Stomach (tissue), 19 donors: ENCODE measurements at places on chromosomes 2 and 18. TPM values are rescaled to one million over a fixed set of nuclear protein-coding genes. Genes with fewer than 3 reads are reported as not detected.

- DNase-seq, result no peak
These were observed 15.9 kb upstream of the GREB1 start for GRCh38 chr2:11517906-11518305.

GRCh38 chr2:45412754-45413379, 198.2 kb downstream of the SRBD1 start:
- no peak for DNase-seq

DNA sequence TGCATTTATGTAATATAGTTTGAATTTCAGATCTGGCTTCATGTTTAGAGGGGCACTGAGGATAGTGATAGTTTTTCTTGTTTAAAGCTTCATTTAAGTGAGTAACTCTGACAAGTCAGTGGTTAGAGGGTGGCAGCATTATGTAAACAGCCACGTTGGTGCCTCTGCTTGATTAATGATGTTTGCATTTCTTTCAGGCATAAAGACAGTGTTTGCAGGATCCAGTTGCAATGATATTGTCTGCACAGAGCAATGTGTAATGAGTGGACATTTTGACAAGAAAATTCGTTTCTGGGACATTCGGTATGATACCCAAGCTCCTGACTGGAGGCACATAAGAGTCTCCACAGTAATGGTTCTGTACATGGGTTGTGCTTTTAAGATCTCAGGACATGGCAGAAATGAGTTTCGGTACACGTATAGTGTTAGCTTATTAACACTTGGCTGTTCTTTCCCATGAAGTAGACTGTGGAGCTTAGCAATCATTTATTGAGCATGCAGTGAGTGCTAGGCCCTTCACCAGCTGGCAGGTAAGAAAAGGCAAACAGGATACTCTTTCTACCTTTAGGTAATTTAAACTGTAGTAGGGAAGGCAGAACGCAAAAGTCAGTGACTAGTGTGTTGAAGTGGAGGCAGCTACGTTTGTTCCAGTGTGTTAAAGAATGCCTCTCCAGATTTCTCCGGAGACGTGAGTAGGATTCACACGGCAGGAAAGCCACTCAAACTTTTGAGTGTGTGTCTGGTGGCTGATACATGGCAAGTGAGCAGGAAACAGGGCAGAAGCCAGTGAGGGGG, 17.4 kb upstream of the SAG start:
- no peak for DNase-seq

- DNase-seq, result no peak
These were observed 64.9 kb upstream of the TANK start for GRCh38 chr2:161095314-161095713.

DNA sequence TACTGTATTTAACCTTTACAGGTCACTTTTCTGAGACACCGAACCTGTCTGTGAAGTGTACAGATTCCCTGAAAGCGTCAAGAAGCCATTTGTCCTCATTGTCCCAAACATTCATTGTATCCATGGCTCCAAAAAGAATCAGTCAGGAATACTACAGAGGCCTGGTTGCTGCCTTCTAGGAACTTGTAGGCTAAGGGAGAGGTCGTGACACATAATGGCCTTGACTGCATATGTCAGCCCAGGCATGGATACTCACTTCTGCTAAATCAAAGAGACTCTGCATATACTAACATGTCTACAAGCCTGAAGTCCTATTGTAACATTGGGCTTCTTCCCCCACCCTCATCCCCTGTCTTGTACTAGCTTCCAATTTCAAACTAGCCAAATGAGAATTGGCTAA, 40.2 kb downstream of the ONECUT2 start:
- no peak for DNase-seq

DNA sequence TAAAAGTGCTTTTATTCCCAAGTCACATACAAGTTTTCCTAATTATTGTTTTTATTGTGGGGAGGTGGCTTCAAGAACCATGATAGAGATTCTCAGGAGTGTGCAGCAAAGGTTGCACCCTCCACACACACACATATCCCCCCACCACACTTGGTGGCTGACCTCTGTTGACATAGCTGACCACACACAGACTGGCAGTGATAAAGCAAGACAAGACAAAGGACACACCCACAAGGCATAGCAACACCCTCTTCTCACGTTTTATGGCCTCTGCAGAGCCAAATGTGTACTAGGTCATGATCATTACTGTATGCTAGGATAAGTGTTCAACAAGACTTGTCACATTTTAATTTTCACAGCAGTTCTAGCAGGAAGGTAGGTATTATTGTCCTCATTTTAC, 143.0 kb upstream of the EPC2 start:
- DNase-seq, result no peak

DNA sequence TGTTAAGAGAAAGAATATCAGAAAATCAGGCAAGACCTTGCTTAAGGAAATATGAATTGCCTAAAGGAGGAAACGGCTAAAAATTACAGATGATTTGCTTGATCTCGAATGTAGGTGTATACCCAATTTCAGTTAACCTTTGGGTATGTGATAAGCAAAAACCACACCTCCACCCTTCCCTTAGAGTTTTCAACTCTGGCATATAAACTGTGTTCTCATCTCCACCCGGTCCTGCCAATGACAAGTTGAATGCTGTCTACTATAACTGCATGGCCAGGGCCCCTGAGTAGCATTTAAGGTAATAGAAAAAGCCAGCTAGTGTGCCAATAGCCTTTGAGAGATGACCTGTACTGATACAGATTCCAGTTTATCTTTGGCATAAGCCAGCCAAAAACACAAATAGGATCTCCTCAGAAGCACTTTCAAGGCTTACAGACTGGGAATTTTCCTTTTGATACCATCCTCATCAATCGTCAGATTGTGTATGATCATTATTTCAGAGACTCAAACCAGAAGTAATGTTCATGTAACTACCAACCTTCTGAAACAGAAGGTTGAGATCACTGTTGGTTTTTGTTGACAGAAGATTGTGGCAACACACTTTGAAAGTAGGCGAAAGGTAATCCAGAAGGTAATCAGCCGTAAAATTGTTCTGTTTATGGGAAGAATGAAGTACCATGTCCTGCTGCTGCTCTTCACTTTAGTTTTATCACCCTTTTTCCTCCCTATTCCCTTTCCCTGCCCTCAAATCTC, 163.1 kb downstream of the GFPT1 start:
- DNase-seq, result no peak

DNA sequence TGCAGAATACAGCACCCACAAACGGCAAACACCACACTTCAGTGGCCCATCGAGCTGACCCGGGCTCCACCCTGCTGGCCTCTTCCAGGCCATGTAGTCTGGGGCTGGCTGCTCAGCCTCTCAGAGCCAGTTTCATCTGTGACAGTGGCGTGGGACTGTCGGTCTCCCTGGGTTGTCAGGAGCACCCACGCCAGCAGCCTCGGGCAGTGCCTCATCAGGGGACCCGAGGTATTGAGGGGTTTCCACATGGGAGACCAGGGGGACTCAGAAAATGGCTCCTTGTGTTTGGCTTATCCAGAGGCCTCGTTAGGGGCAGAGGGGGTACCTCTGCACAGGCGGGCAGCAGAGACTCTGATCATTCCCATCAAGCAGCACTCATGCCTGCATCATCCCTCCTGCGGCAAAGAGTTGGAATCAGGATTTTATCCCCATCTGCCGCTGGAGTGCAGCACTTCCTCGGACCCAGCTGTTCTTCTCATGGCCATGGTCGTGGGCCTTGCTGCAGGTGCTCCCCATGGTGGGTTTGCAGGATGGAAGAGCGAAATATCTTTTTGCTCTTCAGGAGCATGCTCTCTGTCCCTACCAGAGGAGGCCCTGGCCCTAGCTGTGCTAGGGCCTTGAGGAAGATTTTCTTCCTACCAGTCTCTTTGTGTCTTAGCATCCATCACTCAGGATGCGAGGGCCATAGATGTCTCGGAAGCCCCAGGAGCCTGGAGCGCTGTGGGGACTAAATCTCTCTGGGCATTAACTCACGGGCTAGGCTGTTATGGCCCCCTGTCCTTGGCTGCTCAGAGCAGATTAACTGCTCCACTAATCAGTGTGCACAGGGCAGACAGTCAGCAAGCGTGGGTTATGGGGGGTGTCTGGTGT, 100.8 kb downstream of the CLIP4 start:
- DNase-seq, result no peak

DNA sequence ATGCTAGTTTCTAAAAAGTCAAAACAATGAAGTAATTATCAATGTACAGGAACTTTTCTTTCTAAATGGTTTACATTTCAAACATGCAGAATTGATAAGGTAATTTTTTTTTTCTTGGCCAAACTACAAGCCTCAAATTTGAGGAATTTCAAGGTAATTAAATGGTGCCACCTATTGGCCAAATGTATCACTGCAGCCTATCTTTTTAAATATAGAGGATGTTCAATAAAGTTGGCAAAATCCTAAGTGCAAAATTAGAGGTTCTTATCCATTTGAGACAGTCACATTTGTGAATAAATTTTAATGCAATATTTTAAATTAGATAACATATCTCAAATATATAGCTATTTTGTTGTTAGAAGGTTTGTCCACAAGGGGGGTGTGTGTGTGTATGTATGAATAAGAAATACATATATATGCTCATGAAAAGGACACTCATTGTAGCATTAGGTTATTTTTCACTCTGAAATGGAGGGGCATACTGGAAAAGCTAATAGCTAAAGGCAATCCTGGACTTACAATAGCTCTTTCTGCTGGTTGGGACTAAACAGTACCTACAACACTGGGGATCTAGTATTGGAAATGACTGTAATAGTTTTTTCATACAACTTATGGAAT, 26.2 kb downstream of the MMADHC start:
- peak; percentile 60 for DNase-seq

DNA sequence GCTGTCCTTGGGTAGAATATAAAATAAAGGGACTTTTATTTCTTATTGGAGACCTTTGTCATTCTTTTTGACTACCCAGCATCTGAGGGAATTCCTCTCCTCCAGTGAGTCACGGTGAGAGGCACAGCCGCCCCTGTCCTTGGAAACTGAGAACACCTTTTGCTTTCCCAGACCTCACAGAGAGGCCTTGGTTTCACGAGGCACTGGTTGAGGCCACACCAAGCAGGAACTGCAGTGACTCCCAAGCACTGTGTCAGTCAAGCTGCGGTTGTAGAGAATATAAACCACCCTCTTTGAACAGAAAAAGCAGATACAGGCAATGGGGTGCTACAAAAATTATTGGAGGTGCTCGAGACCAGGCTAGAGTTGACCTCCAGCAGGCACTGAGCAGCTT, 16.4 kb downstream of the PRKAG3 start:
- DNase-seq, result no peak

DNA sequence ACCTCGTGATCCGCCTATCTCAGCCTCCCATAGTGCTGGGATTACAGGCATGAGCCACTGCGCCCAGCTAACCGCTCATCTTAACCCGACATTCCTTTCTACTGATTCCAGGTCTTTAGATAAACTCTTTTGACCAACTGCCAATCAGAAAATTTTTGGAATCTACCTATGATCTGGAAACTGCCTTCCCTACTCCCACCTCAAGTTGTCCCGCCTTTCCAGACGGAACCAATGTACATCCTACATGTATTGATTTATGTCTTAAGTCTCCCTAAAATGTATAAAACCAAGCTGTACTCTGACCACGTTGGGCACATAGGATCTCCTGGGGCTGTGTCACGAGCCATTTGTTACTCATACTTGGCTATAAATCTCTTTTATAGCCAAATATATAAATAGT, 3.2 kb upstream of the NEU2 start:
- no peak for DNase-seq

- DNase-seq, result no peak
These were observed 78.2 kb downstream of the TCF4 start for GRCh38 chr18:55509631-55510324.

DNA sequence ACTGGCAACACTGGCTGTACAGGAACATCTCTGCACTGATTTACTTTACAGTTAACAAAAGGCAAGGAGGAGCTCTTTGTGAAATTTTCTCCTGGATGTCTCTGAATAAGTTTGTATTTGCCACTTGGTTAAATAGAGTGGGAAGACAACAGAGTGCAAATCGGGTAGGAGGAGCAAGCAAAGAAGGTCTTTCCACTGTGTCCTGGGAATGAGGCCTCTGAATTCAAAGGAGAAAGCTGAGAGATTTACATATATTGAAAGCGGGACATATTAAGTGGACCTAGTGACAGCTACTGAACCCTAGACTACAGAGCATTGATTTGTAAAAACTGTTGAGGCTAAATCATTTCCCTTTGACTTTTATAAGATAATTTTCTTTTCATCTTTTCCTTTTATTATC, 117.4 kb upstream of the CHRNA1 start:
- DNase-seq, result no peak

DNA sequence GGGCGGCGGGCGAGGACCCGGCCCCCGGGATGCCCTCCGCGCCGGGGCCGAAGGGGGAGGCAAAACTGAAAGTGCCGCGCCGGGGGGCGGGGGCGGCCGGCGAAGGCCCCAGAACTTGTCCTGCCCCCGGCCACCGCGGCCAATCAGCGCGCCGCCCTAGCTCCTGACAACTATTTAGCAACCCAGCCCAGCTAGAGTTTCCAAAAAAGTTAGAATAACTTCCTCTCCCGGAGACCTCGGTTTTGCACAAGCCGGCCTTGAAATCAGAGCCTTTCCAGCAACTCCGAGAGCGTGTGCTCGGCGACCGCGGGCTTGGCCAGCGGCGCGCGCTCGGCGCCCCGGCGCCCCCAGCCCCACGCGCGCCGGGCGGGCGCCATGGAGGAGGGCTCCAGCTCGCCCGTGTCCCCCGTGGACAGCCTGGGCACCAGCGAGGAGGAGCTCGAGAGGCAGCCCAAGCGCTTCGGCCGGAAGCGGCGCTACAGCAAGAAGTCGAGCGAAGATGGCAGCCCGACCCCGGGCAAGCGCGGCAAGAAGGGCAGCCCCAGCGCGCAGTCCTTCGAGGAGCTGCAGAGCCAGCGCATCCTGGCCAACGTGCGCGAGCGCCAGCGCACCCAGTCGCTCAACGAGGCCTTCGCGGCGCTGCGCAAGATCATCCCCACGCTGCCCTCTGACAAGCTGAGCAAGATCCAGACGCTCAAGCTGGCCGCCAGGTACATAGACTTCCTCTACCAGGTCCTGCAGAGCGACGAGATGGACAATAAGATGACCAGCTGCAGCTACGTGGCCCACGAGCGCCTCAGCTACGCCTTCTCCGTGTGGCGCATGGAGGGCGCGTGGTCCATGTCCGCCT, at the start of gene TWIST2:
TWIST2 (plus strand) TSS at position 245 of the 850 bp plus-strand sequence; CDS start at position 376, 131 bp downstream.
- peak; percentile 91 for DNase-seq

- peak; percentile 79 for DNase-seq
These were observed 9.7 kb downstream of the ITGA4 start for GRCh38 chr2:181466661-181467576.

Gene CD8B
- 9.3 TPM for polyA plus RNA-seq

Gene IL1A
- polyA plus RNA-seq, result 0.44 TPM

Gene SCYGR4
- not detected for polyA plus RNA-seq

Gene SH2D6
- 2.3 TPM for polyA plus RNA-seq

Gene CSRNP3
- 0.23 TPM for polyA plus RNA-seq

Gene RNF152
- polyA plus RNA-seq, result 6.4 TPM

Gene TEX261
- polyA plus RNA-seq, result 17.9 TPM

Gene ANKRD30B
- polyA plus RNA-seq, result not detected

Gene MYCN
- polyA plus RNA-seq, result 0.90 TPM

Gene SERPINB4
- 3.8 TPM for polyA plus RNA-seq
